ENCODE measurements at places on chromosomes 5 and 9.
A peak's percentile ranks its signal among the peaks of the same experiment; 100 is the strongest.

DNA sequence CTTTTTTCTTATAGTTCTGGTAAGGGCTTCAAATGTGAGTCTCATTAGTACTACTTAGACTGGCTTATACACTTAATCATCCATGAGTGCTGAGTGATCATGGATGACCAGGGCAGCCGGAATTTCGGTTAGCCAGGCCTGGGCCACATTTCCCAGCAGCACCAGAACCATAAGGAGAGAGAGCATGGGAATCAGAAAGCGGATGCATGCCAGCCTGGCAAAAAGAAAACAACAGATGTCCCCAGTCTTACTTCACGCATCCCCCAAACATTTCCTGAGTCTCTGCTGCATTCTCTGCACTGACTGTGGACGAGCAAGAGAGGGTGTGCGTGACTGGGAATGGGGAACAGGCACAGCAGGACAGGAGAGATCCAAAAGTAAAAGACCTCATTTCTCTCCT lies 371.1 kb upstream of the ZNF608 start:
- no peak for DNase-seq

DNA sequence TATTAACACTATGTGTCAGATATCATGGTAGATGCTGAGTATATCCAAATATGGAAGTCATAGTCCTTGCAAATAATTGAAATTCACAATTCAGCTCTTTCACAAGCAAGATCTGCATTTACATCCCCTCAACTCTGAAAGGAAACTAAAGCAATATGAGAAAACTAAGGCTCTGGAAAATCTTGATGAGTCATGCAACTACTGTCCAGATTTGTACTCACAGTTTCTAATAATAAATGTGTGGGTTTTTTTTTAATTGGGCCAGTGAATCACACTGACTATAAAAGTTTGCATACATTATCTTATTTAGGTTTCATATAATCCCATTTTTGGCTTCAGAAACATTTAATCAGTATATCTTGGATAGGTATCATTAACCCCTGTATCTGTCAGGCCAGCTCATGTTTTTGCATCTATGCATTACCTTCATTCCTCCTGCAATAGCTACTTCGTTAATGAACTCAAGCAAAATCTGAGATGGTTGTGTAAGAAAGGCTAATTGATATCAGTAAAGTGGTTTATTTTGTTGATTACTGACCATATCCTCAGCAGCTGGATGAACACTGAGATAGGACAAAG lies 58.7 kb upstream of the PRR16 start:
- DNase-seq, result peak; percentile 34

GRCh38 chr9:842635-843426 lies 1.3 kb downstream of the DMRT1 start:
- no peak for DNase-seq

GRCh38 chr5:174549254-174549653 lies 175.1 kb upstream of the MSX2 start:
- no peak for DNase-seq

- no peak for DNase-seq
These were observed 17.5 kb downstream of the CYFIP2 start for GRCh38 chr5:157283434-157283833.

GRCh38 chr5:146671561-146672295 lies 155.7 kb upstream of the GPR151 start:
- DNase-seq, result no peak

GRCh38 chr9:130193103-130193502 lies 20.9 kb downstream of the NCS1 start:
- DNase-seq, result no peak

GRCh38 chr5:40475561-40475960 lies 204.2 kb upstream of the PTGER4 start:
- no peak for DNase-seq

DNA sequence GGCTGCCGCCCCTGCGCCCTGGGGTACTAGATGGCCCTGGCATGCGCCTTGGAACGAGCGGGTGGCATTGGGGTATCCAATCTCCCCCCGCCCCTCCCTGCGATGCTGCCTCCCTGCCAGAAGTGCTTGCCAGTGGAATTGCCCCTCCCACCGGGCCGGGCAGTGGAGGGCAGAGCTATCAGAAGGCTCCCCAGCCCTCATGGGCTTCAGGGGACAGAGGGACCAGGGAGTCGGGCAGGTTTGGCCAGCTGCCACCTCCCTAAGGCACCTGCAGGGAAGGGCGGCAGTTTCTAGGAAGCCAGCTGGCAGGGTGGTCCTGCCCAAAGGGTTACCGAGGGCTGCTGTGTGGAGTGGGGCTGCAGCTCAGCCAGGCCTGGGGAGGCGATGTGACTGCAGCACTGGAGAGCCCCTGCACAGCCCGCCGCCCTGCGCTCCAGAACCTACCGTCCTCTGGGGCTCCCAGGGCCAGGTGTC lies 52.8 kb upstream of the EGFL7 start:
- no peak for DNase-seq

GRCh38 chr9:127786773-127787104 lies 905 bp downstream of the CDK9 start:
- DNase-seq, result no peak

- no peak for DNase-seq
These were observed 83.1 kb downstream of the DPYSL3 start for GRCh38 chr5:147426640-147427327.

- no peak for DNase-seq
These were observed 20.4 kb downstream of the PDE8B start for GRCh38 chr5:77230727-77231470.

GRCh38 chr9:3471883-3472282 lies 53.9 kb downstream of the RFX3 start:
- DNase-seq, result peak; percentile 80

- DNase-seq, result peak; percentile 75
These were observed 845 bp upstream of the NR4A3 start for GRCh38 chr9:99820685-99821395.

DNA sequence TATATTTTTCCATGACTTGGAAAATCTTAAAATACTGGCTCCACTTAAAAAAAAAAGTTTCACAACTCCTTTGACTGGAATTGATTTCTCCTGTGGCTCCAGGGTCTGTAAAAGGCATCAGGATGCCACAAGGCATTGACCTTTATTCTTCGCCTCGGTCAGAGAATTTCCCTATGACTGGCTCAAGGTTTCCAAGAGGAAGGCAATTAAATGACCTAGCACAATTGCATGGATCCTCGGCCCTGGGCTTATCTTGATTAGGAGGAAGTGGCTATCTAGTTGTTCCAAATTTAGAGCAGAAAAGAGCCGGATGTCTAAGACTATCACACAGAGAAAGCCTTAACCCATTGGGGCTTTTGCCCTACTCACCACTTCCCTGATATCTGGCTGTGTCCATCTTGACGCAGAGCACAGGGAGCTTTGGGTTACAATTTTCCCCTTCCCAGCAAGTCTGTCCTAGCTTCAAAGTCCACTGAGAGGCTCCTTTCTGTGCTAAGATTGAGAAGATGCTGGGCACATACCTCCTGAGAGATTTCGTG lies 56.9 kb upstream of the COL15A1 start:
- peak; percentile 55 for DNase-seq

DNA sequence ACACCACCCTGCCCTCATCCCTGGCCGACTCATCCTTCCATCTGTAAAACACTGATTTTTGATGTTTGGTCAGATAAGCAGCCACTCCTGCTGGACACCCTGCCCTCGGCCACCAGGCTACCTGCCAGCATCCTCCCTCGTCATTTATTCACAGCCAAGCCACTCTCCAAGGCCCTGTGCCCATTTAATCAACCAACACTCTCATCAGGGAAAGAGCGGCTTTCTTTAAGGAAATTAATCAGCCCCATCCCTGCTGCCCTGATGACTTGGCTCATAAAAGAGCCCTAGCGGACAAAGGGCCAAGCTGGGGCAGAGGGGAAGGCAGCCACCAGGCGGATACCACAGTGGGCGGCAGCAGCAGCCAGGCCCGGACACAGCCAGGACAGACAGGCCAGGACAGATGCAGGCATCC lies 52.4 kb downstream of the GOLM1 start:
- no peak for DNase-seq

DNA sequence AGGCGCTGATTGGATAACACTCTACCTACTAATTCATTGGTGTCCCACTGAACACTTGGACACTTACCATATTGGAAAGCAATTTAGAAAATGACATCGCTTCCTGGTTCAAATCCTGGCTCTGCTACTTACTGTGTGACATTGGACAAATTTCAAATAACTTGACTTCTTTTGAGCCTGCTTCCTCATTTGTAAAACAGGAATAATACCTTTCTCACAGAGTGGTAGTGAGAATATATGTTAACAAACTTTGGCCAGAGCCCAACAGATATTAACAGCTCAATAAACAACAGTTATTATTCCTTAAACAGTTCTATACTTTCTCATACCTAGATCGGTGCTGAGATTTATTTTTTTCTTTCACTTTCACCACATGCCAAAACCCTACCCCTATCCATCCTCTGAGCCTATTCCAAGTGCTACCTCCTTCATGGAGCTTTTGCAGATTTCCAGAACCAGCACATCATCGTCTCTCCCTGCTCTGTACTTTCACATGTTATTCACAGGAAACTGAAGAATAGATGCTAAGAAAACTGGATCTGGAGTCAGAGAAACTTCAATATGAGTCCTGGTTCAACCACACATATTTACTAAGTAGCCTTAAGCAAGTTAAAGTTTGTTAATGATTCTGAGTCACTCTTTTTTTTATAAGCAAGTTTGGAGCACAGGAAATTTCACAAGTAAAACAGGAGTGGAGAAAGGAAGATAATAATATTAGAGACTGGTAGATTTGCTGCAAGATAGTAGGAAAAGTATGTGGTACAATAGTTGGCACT lies 92.3 kb downstream of the STRBP start:
- peak; percentile 21 for DNase-seq

DNA sequence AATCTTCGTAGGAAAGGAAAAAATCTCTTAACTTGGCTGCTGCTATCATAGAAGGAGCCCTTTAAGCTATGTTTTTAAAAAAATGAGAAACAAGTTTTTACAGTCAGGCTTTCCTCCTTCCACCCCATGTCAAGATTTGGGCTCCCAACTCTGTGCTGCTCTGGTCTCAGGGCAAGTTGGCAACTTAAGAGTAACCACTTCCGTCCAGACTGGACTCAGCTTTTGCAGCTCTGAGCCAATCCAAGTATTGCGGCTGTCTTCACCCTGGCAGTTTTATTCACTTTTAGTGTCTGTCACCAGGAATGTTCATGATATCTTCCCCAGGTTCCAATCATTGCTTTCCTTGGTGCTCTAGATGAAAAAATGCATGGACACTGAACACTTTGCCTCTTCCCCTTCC lies 115.9 kb upstream of the GAS1 start:
- DNase-seq, result no peak

GRCh38 chr5:73883646-73884045 lies 257.6 kb downstream of the ARHGEF28 start:
- no peak for DNase-seq

DNA sequence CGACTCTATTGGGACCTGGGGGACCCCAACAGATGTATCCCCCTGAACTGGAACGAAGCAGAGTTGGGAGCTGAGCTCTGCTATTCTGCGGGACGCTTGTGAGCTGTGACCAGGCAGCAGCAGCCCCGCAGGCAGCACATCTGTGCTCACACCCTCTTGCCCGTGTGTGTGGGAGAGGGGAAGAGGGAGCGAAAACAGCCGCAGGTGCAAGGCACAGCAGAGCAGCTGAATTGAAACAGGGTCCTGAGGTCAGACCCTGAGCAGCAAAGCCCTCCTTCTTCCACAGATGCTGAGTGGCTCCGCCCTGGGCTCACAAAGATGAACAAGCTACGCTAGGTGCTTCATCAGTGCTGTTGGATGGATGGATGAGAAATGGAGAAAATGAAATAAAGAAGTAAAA lies 198.7 kb downstream of the HSPA4 start:
- DNase-seq, result no peak

DNA sequence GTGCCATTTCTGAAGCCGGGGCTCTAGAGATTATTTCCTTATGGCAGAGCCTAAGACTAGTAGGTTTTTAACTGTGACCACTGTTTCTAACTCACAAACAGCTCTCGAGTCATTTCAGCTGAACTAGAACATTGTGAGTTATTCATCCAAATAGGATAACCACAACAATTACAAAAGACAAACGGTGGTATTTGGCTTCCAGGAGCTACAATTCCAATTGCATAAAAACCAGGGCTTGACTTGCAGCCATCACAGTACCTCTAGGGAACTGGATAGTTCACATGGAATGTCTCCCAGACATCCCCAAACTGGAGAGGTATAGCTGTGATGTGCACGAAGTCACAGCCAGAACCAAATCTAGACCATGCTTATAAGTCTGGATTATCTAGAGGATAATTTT lies 224.8 kb downstream of the FAM114A2 start:
- no peak for DNase-seq

GRCh38 chr5:154086641-154087040 lies 47.9 kb downstream of the MFAP3 start:
- no peak for DNase-seq

GRCh38 chr9:121992571-121993212 lies 100.4 kb downstream of the TTLL11 start:
- peak; percentile 84 for DNase-seq

GRCh38 chr9:70020217-70020616 lies 23.4 kb upstream of the MAMDC2 start:
- DNase-seq, result no peak

DNA sequence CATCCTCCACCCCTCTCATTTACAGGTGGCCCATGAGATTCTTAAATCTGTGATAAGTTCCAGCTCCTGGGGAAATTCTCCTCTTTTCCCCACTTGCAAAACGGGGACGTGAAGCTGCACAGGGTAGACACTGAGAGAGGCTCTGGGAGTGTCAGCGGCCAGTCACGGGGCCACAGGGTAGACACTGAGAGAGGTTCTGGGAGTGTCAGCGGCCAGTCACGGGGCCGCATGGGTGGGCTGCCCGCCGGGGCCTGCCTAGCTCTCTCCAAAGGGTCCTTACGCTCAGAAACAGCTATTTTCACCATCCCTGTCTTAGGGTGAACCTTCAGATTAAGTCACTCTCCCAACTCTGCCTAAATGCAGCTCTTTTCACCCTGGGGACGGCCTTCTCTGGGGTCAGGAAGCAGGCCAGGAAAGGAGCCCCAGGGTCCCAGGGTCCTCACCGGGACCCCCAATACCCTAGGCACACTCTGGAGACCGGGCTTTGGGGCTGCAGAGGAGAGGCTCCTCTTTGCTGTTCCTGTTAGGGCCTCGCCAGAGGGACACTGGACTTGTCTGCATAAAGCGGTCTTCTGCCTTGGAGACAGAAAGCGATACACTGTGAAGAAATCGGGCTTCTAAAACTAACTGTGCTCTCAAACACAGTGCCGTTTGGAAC lies 1.5 kb downstream of the FAM78A start:
- DNase-seq, result no peak

- no peak for DNase-seq
These were observed 42.7 kb upstream of the NFIB start for GRCh38 chr9:14356351-14357265.

- peak; percentile 72 for DNase-seq
These were observed 34.5 kb upstream of the MED27 start for GRCh38 chr9:132114102-132114707.

- DNase-seq, result no peak
These were observed 1610.1 kb upstream of the ACO1 start for GRCh38 chr9:30774326-30774725.

Measured in lung microvascular endothelial cell (primary cell).